Effector CD8-positive, alpha-beta T cell (primary cell): ENCODE measurements at places on chromosomes 6 and 20.

DNA sequence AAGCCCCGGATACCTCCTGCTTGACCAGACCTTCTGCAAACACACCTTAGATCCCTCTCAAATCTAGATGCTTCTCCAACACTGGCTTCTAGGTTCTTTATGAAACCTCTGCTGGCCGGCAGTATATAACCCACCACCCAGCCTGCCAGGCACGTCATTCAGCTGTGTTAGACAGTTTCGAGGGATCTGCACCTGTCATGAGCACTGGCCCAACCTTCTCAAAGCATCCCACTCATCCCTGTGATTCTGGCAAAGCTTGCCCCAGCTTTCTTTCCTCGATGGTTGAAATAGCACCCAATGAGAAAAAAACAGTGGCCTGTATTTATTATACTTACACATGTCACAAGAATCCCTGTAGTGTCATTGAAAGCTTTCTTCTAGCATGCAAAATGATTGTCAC lies 157.8 kb downstream of the MTHFD1L start:
- DNase-seq: no peak

GRCh38 chr6:135281964-135282363 lies 100.9 kb downstream of the MYB start:
- no peak for DNase-seq

- no peak for DNase-seq
These were observed 150.4 kb downstream of the INSM1 start for GRCh38 chr20:20518263-20518662.

- DNase-seq: no peak
These were observed 93.0 kb upstream of the CEP85L start for GRCh38 chr6:118744261-118744941.

DNA sequence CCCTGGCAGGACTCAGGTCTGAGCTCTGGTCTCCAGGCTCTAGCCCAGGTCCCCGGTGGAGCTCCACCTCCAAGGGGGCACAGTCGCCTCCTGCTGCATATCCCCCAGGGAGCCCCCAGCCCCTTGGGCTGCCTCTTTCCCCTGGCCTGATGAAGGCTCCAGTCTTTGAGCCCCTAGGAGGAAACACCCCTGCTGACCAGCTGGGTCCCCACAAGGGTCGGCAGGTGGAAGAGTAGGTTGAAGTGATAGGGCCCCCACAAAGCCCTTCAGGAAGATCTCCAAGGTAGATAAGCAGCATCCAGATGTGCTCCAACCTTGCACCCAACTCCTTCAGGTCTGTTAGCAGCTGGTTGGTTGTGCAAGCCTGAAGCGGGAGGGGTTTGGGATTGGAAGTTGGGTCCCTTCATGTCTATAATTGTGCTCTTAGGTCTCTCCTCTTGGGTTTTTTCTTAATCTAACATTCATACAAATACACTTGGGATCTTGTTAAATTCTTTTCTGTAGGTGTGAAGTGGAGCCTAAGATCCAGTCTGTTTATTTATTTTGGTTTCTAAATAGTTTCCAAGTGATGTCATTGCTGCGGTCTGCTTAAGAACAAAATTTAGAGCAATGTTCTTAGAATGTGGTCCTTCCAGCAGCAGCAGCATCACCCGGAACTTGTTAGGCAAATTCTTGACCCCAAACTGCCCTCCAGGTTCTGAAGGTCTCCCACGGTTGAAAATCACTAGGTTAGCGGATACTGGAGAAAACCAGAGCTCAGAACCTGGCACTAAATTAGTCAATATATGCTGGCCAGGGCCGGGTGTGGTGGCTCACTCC lies 5.1 kb downstream of the UBE2C start:
- DNase-seq: no peak

DNA sequence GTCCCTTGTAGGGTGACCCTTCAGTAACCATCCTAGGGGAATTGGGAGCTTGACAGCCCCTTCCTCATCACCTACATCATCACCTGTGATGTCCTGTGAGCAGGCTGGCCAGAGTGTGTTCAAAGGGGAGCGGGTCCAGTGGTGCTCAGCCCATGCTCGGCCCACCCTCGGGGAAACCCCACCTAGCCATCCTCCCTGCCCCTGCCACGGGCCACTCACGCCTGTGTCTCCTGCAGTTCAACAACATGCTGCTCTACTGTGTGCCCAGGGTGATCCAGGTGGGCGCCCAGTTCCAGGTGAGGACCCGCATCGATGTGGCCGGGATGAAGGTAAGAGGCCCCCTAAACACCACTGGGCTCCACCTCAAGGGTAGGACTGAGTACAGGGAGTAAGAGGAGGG lies 10.1 kb downstream of the FGD2 start:
- DNase-seq: no peak

DNA sequence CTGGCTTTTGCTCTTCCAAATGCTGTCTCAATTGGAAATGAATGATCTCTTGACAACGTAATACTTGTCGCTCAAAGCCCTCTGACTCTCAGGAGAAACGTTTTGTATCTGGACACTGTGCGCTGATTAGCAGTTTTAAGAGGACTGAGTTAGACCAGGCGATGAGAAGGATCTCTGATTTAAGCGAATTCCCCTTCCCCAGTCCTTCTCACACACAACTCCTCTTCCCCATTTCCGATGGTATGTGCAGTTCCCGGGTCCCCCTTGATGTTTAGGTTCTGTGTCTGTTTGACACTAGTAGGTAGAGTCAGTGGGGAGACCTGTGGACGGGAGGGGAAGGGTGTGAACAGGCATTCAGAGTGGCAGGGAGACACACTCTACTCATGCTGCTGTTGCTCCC lies 2.5 kb downstream of the ZDHHC14 start:
- DNase-seq: no peak

DNA sequence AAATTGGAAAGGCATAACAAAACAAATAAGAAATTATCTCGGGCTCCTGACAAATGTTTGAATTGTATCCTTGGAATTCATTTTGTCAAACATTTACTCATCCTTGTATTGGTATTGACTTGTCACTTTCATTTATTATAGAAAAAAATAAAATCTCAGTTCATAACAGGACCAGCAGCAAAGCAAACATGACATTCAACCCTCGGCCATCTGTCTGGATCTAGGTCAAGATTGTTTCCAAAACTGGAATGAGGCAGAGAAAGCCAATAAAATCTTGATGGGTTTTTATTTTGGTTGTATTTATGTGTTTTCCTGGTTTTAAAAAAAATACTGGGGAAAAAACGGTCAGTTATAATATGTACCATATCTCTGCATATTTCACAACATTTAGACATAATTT lies 42.9 kb upstream of the FABP7 start:
- DNase-seq: no peak

GRCh38 chr6:9044426-9044825 lies 609.1 kb upstream of the SLC35B3 start:
- no peak for DNase-seq

DNA sequence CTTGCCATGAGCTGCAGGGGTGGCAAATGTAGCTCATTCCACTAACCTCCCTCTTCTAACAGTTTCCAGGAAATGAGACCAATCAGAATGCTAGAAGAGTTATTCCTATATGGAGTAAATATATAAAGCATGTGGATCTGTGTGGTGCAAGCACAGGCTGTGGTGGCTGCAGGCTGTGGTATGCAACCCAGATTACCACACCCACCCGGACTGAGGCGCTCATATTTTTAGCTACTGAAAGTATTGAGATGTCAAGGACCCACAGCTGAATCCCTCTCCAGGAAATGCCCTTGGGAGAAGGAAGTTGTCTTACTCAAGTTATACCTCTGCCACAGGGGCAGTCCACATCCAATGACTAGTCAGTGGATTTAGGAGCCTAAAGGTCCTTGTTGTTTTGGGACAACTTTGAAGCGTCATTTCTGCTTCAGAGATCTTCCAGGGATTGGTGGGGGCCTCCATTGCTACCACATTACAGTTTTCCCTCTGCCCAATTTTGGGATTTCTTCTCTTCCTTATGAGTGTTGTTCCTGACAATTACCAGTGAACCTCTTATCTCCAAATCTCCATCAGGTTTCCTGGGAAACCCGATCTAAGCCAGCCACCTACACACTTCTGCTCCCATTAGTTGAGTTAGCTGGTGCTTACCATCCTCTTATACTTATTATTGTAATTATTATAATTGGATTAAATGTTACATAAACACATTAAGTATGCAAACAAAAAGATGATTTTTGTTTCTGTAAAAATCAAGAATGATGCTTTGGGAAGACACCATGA lies 12.1 kb upstream of the REPS1 start:
- no peak for DNase-seq

DNA sequence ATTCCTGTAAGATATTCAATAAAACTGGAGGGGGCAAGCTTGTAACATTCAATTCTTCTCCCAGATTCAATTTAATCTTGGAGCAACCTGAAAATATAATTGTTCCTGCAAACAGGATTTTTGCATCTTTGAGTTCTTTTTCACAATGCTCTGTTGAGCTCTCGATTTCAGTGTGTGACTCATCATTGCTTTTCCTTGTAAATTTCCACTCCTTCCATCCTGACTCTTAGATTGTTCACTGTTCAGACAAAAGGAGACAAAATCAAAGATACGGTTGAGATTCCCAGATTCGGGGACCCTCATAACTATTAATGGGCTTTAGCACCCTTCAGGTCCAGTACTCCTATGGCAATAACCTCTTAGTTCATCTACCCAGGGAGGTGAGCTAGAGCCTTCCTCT lies 571.9 kb upstream of the CHD6 start:
- no peak for DNase-seq

GRCh38 chr20:39462416-39462945 lies 500.3 kb downstream of the DHX35 start:
- DNase-seq: no peak

DNA sequence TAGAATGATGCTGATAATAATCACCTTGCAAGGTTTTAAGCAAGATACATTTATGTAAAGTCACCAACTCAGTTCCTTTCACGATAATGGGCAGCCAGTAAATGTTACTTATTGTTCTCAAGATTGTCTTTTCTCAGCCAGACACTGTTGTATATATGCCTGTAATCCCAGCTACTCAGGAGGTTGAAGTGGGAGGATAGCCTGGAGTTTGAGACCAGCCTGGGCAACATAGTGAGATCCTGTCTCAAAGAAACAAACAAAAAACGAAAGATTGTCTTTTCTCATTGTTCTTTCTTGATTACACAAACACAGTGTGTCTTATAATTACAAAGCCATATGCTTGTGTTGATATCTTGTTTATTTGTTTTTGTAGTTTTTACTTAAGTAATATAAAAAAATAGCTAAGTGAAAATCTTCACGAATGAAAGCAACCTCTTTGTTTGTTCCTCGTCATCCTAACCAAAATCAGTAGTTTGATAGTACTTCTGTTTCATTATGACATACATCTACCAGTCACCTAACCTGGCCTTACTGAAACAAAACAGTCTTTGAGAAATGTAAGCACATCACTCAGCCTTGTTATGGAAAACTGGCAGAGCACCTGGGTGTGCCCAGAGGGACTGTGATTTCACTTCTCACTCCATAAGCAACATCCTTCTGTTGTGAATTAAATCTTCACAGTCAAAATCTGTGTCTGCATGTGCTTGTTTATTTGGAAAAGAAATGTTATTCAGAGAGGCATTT lies 436.2 kb upstream of the SOX4 start:
- DNase-seq: no peak

DNA sequence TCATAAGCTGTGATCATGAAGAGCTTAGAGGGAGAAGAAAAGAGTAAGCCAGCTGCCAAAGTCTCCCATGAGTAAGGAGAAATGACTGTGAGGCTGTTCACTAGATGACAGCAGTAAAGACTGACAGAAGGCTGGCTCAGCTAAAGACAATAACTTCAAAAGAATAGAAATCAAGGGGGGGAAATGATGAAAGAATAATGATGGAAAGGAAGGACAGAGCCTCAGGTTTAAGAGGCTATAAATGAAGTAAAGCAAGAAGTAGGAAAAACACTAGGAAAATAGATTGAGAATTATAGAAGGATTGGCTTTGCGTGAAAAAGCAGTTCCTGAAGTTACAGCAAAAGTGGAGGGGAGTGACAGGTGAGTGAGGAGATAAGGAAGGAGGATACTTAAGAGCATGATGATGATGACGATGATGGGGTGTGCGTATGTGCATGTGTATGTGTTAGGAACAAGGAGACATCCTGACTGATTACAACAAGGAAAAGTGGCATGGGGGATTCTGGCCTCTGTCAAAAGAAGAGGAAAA lies 48.2 kb downstream of the HBS1L start:
- DNase-seq: no peak

DNA sequence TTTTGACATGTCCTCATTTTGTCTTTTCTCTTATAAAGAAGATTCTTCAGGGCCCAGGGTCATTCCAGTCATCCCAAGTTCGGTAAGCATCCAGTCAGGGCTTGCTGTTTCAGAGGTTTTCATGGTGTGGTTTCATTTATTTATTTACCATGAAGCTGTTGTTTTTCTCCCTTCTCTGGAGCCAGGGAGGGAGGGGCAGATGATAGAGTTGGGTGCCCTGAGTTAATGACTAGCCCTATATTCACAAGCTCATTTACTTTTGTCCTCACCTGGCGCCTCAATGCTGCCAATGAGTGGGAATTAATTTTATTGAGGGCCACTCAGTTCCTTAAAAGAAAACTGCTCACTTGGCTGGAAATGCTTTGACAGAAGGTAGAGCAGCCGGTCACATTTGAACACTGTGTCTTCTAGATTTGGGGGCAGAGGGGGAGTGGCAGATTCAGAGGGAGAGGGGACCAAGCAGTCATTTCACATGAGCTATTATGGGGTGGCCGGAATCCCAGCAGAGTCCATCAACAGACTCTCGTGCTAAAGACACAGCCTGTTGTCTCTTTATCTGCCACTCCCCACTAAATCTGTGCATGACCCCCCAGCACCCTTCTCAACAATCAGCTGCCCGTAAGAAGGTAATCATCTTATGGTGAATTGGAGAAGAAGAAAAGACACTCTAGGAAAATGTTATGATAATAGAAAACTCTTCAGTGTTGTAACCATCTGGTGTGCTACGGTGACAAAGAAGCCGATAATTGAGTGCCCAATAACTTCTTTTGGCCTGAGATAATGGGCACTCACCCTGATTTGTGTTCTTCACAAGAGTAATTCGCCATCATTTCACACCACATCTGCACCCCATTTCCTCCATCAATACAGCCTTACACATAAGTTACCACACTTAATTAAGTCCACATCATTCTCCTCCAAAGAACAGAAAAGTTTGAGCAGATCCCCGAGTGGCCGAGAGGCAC lies 573.5 kb upstream of the JAG1 start:
- DNase-seq: no peak
